ENCODE measurements at places on chromosomes 5 and 9.

DNA sequence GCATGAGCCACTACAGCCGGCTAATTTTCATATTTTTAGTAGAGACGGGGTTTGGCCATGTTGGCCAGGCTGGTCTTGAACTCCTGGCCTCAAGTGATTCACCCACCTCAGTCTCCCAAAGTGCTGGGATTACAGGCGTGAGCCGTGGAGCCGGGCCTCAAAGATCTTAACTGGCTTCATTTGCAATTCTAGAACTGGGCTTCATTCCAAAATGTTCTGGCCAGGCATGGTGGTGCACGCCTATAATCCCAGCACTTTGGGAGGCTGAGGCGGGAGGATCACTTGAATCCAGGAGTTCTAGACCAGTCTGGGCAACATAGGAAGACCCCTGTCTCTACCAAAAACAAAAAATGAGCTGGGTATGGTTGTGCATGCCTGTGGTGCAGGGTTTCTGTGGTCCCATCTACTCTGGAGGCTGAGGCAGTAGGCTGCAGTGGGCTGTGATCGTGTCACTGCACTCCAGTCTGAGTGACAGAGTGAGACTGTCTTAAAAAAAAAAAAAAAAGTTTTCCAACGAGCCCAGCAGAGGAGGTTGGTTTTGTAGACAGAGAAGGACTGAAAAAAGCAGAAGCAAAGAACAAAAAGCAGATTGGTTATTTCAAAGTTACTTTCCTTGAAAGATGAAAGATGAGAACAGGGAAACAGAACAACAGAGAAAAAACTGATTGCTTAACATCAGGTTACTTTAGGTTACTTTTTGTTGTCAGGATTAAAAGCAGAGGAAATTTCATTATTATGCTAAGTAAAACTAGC, 78.2 kb downstream of the ANKRD55 start:
- DNase-seq: no peak

- DNase-seq: no peak
Measured at GRCh38 chr5:175001876-175002645, 277.7 kb downstream of the MSX2 start.

- no peak for DNase-seq
Measured at GRCh38 chr5:149719666-149720065, 10.4 kb upstream of the PPARGC1B start.

DNA sequence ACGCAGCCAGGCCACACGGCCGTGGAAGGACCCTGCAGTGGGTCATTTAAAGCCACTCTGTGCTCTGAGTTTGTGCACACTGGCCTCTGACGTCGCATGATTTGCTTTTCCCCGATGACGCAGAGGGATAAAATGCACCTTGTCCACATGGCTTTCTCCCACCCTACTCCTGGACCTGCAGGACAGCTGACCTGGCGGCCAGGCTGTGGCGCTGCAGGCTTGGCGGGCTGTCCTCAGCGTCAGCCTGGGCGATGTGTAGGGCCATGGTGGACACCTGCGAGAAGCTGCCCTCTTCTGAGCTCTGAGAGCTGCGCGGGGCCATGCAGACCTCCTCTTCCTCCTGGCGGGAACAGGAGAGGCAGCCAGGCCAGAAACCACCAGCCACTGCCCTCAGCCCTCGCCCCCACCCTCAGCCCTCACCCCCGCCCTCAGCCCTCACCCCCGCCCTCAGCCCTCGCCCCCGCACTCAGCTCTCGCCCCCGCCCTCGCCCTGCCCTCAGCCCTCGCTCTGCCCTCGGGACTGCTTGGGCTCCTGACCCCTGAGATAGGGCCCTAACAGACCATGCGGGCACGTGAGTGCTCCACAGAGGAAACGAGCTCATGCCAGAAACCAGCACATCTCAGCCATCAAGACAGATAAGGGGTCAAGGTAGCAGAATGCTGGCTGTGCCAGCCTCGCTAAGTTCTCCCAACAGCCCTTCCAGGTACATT, 20.0 kb upstream of the SCGB3A1 start:
- no peak for DNase-seq

DNA sequence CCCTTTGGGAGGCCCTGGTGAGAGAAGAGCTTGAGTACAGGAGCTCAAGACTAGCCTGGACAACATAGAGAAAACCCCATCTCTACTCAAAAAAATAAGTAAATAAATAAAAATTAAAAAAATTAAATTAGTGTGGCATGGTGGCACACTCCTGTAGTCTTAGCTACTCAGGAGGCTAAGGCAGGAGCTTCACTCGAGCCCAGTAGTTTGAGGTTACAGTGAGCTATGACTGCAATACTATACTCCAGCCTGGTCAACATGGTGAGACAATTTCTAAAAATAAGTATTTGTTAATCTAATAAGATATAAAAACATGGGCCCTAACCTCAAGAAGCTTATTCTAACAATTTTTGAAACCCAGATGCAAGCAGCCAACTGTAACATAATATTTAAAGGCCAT, 7.6 kb downstream of the RNF38 start:
- no peak for DNase-seq

DNA sequence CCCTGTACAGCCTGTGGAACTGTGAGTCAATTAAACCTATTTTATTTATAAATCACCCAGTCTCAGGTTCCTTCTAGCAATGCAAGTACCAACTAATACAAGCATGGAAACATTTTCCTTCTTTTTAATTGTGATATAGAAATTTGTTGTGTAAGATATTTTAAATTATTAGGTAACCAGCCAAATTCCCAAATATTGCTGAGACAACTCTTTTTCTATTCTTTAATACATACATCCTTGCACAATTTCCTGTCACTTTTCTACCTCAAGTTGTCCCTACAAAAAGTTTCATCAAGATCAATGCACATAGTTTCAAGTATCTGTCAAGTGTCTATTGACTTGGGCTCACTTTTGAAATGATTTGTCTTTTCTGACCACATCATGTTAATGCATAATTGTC, 488.6 kb downstream of the ACTL7B start:
- DNase-seq: no peak

DNA sequence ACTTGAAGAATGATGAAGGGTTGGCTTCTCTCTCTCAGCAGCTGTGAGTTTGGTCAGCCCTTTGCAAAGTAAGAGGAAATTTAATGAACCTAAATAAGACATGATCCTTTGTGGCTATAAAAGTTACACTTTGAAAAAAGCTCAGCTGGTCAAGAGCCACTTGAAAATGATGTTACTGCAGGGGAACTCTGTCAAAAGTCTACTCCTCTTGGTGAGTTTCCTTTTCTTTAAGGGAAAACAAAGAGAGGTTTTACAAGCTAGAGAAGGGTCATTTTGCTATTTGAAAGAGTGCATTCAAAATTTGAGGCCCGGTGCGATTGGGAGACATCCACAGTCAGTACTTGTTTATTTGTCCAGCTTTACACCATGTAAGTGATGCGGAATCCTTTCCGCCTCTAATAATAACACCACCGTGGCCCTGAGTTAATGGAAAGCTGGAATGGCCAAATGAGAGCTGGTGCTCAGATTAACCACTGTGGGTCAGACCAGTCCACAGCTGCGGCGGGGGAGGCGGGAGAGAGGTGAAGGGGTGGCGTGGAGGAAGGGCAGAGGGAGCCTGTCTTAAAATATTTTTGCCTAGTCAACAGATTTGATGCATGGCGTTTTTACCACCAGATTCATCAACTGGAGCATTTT, 404.0 kb downstream of the TLE4 start:
- DNase-seq: no peak

DNA sequence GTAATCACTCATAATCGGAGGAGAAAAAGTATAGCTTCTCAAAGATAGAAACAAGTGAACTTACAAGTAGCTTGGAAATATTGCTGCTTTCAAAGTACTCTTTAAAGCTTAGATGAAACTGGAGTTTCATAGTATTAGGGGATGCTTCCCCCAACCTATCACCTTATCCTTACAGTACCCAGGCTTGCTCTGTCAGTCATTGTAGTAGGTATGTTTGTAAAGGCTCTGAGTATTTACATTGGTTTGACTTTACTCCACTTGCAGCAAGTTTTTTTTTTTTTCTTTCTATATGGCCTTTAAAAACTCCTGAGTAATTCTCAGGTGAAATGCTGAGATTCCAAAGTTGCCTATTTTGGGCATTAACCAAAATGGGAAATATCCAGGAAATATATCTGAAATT, 84.8 kb downstream of the CD180 start:
- DNase-seq: no peak

DNA sequence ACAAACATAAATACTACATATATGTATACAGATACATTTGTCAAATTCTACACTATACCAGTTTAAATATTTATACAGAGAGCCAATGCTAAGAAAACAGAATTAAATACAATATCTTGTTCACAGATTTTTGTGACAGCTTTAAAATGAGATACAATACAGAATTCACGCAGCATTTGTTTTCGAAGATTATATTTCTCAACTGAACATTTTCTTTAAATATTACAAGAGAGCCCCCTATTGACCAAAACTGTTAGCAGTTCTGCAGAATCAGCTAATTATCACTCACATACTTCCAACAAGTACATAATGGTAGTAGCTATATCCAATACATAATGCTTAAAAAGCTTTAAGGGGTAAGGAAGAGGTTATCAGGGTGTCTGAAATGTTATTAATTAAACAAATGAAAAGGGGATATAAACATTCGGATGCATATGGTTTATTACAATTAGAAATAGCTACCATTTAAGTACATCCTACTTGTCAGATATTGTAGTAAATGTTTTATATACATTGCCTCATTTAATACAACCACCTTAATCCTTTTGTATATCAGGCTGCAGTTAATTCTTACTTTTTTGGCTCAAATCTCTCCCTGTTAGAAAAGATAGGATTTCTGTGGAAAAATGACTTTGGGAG, 31.7 kb downstream of the ZDHHC21 start:
- DNase-seq: no peak

DNA sequence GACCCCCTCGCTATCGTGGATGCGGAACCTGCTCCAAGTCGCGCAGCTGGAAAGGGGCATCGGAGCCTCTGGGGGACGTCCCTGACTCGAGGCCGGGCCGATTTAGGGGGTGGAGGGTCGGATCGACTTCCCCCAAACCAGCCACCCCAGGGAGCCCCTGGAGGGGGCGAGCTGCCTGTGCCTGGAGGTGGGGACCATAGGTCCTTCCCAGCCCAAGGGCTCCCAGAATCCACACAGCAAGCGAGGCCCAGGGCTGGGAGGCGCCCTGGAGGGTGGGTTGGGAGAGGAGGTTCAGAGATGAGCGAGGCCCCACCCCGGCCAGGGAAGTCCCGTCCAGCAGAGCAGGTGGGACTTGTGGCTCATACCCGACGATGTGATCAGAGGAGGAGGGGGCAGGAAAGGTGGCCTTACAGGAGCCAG, 147.6 kb downstream of the GAPVD1 start:
- no peak for DNase-seq

- no peak for DNase-seq
Measured at GRCh38 chr5:17114233-17114632, 103.2 kb upstream of the BASP1 start.

GRCh38 chr9:75053869-75054268, 25.8 kb upstream of the CARNMT1 start:
- no peak for DNase-seq

Measured in stimulated activated CD8-positive, alpha-beta memory T cell treated with anti-CD3 and anti-CD28 coated beads, Interleukin-7, amount 100 ng/mL, for 1 hour (primary cell).